ENCODE measurements at places on chromosomes 5 and 9.

DNA sequence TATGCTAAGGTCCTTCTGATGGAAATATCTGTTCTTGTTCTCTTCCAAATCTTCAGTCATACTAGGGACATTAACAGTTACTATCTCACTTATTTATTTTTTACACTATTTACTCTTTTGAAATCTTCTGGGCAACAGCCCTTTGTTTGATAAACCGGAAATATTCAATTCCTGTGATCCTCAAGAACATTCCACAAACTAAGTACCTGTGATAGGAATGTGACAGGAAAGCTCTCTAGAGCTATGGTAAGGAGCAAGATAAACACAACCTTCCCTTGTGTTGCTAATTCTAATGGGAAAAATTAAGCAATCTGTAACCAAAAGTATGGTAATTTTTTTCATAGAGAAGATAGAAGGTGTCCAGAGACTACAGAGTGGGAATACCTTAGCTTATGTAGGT lies 22.0 kb upstream of the ANKRD34B start:
- no peak for DNase-seq

DNA sequence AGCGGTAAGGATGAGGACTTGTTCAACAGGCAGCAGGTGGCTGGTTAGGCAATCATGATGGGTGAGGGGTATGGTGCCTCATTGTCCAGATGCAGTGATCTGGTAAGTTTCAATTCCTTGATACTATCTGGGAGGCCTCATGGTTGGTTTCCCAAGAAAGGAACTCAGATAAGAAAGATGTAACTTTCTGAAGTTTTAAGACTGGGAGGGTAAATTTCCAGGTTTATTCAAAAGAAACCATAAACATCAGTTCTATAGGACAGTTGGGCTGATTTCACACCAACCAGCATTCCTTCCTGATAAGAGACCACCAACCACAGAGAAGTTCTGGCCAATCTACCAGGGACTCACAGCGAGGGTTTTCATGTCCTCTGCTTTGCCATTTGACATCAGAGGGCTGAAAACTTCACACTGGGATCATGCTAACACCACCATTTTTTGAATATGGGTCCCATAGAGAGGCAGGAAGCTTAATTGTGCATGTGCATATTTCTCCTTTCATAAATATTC lies 773 bp upstream of the AGGF1 start:
- no peak for DNase-seq

DNA sequence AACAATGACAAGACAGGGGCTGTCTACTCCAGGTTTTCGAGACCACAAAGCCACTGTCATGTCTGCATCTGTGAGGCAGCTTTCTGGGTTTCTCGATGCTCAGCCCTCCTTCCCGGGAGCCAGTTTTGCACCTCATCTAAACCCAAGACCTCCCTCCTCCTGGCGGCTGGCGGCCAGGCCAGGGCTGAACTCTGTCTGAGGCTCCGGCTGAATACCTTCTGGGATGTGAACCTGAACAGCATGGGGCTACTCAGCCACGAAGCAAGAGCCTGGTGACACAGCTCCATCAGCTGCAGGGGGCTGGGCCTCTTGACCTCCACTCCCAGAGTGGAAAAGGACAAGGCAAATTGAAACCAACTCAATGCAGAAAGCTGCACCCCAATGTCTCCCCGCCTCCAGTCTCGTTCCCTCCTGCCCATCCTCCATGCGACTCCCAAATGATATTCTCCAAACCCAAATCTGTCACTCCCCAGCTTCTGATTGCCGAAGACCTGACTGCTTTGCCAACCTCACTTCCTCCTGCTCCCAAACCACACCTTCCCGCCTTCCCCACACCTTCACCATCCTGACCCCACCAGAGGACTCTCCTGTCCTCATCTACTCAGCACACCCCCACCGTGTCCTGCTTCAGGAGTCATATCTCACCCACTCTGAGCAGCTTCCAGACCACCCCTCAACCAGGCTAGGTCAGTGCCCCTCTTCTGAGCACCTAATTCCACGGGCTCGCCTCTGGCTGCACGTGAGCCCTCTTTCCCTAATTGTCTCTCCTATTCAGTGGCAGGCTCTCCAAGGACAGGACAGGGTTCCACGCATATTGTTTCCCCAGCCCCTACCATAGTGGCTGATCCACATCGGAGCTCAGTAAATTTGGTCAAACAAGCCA lies 4.5 kb downstream of the ANKS6 start:
- no peak for DNase-seq

DNA sequence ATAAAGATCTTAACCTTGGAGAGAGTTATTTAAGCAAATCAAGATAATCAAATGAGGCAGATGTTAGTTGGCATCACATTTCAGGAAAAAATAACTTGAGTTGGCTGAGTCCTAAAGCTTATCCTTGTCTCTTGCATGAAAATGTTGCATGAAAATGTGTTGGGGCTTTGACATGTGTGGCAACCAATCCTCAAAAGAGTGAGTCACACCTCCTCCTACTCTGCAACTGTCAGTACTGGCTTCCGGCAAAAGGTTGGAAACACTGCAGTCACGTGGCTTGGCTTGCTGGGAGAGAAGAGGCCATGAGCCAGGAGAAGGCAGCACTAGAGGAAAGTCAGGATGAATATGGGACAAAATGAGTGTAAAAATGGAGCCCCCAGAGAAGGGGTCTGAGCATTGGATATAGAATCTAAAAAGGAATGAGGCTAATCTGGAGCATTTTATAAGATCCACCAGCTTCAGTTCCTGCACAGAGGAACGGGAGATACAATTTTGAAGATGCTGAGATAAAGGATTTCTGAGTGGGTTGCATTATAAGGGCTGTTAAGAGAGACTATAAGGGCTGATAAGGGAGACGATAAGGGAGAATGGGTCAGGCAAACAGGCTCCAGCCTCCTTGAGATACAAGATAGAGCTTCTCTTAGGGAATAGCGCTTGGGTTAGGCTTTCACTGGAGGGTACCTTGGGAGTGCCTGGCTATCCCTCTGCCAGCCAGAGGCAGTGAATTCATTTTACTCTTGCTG lies 43.1 kb downstream of the SPATA31D1 start:
- no peak for DNase-seq
